CD4-positive, alpha-beta T cell treated with Interleukin-17A for 1 hour (primary cell): ENCODE measurements at places on chromosomes 2 and 18.

- no peak for DNase-seq
Measured at GRCh38 chr2:128414351-128414750, 95.7 kb upstream of the HS6ST1 start.

GRCh38 chr2:143988082-143988481 lies 531.8 kb downstream of the ZEB2 start:
- no peak for DNase-seq

GRCh38 chr2:64866797-64867196 lies 122.4 kb upstream of the SLC1A4 start:
- no peak for DNase-seq

GRCh38 chr18:23661735-23662308 lies 889 bp downstream of the ANKRD29 start:
- no peak for DNase-seq

GRCh38 chr2:96533292-96534073 lies 3.1 kb upstream of the ARID5A start:
- DNase-seq, result no peak

DNA sequence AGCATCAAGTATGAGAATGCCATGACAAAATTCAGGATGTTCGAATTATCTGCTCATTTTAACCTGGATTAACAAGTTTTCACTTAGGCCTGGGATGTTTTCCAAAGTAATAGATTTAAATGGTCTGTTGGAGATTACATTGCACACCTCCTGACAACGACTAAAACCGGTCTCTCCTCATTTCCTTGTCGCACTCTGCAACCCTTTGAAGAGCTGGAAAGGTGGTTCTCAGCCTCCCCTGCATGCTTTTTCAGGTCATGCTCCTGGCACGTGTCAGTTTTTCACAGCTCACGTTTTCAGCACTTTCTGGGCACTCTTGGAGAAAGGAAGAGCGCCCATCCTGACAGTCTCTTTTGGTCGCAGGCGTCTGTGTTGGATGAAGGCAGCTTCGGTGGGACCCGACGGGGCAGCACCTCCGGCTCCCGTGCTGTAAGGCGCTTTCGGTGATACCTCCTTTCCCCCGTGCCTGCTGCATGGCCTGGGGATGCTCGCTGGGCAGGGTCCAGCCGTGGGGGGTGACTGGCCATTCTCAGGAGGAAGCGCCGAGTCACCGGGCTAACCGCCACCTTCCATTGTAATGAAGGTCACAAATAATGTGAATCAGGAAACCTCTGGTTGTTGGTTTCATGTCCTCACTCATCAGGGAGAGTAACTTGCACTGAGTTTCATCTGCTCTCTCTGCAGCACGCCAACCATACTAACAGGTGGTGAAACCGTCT lies 63.5 kb upstream of the RBM44 start:
- no peak for DNase-seq

- no peak for DNase-seq
Measured at GRCh38 chr2:42967959-42968674, 175.7 kb upstream of the HAAO start.

DNA sequence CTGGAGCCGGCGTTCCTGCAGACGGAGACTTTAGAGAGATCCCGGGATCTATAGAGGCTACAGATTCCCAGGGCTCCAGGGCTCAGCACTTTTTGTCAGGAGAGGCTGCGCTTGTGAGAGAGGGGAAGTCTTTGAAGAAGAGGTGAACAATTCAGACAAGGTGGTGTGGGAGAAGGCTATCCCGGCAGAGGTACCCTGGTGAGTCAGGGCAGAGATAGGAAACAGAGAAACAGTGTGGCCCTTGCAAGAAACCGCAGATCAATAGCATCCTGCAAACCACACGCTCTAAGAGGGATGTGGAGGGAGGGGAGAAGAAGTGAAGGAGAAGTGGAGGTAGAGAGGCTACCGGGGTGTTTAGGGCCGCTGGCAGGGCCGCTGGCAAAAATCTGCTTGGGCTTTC lies 160.5 kb upstream of the APCDD1 start:
- DNase-seq, result no peak

GRCh38 chr2:59461127-59461526 lies 1092.3 kb downstream of the BCL11A start:
- no peak for DNase-seq

DNA sequence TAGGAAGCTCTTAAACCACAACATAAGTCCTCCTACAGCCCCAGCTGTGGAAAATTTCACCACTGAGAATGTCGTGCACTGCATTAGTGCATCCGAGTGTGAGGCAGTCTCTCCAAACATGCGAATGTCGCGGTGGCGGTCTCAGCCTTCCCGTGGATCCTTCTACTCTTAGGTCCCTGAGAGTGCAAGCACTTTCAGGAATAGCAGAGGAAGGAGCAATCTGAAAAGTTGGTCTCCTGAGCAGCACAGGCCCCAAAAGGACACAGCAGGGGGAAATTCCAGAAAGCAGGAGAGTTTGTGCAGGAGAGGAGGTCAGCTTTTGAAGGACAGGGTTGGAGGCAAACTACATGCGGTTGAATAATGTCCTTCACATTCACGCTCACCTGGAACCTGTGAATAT lies 440.5 kb upstream of the SMIM21 start:
- DNase-seq, result no peak

DNA sequence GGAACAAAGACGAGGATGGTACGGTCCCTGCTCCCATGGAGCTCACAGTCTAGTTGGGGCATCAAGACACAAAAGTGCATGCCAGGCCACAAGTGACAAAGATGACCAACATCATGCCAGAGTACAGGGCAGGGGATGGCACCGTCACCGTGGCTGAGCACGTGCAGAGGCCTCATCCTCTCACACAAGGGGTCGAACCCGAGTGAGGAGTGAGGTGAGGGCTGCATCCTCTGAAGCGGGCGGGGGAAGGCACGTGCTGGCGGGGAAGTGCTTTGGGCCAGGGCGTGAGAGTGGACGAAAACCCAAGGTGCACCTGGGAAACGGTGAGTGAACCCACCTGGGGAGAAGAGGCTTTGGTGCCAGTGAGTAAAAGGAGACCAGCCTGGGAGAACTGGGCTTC lies 41.0 kb downstream of the MRPL35 start:
- no peak for DNase-seq

DNA sequence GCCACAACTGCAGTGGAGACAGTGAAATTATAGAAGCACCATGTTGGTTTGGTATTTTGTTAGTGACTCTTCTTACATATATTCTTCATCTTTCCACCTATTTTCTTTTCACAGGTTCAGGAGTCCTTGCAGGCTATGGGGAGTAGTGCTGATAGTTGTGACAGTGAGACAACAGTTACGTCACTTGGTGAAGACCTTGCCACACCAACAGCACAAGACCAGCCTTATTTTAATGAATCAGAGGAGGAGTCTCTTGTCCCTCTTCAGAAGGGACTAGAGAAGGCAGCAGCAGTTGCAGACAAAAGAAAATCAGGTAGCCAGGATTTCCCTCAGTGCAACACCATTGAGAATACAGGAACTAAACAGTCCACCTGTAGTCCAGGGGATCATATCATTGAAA lies 23.6 kb downstream of the ITPRID2 start:
- DNase-seq, result no peak
